ENCODE measurements at places on chromosomes 5 and 9. TPM values are rescaled to one million over a fixed set of nuclear protein-coding genes. Genes with fewer than 3 reads are reported as not detected.

Gene FAM153A
- not detected for total RNA-seq

Gene PRLR
- total RNA-seq: not detected

Gene IL5
- not detected for total RNA-seq

Gene FOXB2
- total RNA-seq: not detected

Data from glutamatergic neuron (in vitro differentiated cells).